HuH-7 (cell line): ENCODE measurements at places on chromosomes 12 and 14.
A peak's percentile ranks its signal among the peaks of the same experiment; 100 is the strongest.

DNA sequence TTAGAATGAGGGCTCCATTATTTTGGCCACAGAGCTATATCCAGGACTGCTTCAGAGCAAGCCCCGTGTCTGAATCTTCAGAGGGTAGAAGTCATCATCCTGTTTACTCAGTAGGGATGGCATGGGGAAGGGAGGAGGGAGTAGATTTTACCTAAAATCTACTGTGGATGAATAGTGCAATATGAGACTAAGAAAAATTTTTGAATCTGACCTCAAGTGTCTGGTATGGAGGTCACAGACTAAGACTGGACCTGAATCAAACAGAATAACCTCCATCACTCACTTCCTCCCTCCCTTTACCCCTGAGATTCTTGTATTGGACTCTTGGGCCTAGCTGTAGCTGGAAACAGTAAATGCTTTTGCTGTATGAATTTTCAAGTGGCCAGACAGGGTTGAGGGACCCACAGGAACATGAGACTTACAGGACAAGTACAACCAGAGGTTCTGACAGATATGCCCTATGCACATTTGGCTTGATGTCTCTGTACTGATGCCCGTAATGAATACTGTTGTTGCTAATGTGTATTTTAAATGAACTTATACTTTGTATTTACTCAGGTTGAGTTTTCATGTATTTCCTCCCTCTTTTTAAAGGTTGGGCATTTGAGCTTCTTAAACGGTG lies 78.5 kb downstream of the CCDC91 start:
- no peak for DNase-seq

- peak; percentile 83 for DNase-seq
These were observed 8.1 kb upstream of the LHX5 start for GRCh38 chr12:113479590-113480335.

DNA sequence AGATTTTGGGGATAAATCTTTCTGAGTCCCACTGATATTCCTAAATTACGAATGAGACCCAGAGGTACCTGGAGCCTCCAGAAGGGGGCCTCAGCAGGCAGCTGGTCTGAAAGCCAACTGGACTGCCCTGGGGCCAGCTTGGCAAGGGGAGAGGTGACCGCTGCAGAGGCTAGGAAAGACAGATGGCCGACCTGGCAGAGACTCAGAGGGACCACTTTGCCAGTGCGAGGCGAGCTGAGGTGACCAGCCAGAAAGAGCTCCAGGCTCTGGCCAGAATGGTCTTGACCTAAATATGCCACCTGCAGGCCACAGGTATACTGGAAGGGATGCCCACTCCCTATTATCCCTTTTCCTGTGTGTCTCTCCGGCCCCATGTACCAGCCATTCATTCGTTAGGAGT lies 256.8 kb upstream of the GARIN6 start:
- DNase-seq = peak; percentile 30

DNA sequence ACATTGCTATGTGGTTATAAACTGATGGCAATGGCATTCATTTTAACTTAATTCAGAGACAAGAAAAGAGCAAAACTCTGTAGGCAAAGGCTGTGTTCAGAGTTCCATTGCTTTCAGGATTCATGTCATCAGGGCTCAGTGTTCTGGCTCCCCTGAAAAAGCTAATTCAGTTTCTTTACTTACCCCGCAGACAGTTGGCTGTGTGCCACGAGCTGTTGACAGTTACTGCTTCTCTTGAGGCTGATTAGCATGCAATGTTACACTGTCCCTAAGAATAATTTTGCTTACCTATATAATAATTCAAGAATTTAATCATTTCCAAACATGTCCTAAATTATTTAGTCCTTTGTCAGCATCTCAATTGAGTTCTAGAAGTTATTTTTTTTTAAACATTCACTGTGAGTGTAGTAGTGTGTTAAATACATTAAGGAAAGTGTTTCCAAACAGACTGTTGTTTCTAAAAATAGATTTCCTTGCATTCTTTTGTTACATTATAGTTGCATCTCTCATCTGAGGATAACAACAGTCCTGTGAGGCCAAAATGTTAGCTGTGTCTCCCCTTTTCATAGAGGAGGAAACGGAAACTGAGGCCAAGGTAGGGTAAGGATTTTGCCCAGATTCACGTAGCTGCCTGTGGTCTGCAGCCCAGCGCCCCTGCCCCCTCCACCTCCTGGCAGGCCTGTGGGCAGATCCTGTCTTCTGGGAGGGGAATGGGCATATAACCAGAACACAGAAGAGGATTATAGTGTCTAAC lies 98.6 kb downstream of the PELI2 start:
- no peak for DNase-seq

DNA sequence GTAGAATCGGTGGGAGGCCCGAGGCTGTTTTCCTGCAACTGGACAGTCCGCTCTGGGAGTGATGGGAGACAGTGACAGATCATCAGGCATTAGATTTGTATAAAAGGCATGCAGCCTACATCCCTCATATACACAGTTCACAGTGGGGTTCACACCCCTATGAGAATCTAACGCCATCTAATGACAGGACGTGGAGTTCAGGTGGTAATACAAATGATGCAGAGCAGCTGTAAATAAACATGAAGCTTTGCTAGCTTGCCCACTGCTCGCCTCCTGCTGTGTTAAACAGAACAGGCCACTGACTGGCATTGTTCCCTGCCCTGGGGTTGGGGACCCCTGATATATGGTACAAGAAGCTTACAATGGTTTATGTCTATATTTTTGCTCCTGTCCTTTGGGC lies 179.0 kb downstream of the LRFN5 start:
- DNase-seq = no peak

DNA sequence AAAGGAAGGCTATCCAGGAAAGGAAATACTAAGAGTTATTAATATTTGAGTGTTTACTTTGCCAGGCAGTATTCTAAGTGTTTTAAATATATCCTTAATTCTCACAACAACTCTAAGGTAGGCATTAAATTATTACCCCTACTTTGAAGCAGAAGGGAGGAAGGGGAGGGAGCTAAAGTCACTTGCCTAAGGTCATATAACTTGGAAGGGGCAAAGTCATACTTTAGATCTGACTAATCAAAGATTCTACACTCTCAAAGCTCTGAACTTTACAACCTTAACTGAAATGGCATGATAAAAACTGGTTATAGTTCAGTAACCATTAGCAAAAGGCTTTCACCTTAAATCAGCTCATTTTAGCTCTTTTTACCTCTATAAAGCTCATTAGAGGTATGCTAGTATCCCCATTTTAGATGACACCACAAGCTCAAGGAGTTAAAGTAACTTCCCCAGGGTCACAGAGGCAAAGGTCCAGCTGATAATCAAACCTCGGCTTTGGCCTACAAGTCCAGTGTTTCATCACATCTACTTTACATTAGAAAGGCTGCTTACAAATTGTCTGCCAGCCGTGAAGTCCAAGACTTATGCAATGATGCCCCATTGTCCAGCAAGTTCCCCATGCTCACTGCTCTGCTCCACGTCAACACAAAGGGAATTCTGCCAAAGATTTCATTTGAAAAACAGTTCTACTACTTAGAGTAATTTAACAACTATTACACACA lies 223.9 kb downstream of the MED13L start:
- DNase-seq = peak; percentile 22

DNA sequence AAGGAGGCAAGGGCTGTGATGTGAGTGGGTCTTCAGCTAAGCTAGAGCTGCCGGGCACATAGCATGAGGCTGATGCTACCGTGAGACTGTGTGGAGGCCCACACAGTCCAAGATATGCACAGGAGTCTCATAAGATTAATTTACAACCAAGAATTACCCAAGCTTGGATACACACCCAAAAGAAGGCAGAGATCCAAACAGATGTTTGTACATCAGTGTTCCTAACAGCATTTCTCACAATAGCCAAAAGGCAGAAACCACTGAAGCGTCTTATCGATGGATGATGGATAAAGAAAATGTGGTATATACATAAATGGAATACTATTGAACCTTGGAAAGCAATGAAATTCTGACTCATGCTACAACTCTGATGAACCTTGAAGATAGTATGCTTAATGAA lies 40.8 kb upstream of the RIC8B start:
- no peak for DNase-seq

GRCh38 chr14:105881021-105881930 lies 354.9 kb downstream of the TMEM121 start:
- no peak for DNase-seq

DNA sequence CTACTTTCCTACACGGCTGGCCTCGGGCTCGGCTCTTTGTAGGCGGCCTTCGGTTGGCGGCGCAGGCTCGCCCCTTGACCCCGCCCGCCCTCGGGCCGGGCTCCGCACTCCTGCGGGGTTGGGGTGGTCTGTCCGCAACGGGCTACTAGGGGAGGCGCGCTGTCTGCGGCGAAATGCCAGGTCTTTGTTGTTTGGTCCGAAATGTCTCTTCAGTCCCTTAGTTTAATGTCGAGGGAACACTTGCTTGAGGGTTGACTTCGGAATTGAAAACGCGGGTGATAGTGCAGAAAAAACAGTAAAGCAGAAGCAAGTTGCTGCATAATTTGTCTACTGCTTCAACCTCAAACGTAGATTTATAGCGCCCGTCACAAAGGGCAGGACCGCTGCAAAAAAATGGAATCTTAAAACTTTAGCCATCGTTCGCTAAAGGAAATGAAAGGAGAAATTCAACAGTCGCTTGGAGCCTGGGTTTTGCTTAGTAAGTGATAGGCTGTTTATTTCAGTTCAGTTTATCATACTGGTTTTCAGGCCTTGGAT lies 390 bp downstream of the JKAMP start:
- DNase-seq = no peak

- DNase-seq = no peak
These were observed 81.1 kb downstream of the SLC24A4 start for GRCh38 chr14:92404018-92404417.

GRCh38 chr12:80582431-80582830 lies 125.0 kb upstream of the MYF6 start:
- DNase-seq = no peak

DNA sequence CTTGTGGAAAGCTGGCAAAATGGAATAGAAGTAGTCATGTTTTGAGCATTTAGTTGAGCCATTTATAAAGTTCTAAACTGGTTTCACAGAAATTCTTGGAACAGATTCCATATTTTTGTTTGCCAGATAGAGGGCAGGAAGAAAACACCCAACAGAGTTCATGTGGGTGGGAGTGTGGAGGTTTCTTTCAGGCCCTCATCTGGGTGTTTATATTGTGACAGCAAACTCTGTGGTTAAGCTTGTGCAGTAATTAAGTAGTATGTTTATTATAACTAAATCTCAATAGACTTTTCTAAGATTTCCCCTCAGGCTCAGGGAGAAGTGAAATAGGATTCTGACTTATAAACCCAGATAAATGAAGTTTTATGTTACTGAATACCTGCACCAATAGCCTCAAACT lies 57.4 kb downstream of the SPPL3 start:
- DNase-seq = no peak

DNA sequence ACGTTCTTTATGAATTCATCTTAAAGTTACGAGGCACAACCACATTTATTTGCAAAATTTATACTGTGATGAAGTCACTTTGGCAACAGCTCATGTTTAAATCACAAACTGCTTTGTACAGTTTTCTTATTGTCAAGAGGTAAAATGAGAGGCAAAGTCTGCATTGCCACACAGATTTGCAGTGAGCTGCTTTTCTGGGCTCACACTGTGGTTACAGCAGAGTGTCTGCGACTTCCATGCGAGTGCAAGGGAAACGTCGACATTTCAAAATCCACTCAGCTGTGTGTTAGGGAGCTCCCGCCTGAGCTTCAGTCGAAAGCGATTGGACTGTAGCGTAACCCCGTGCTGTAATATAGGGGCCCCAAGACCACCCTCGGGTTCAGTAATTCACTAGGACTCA lies 13.0 kb downstream of the MTA1 start:
- no peak for DNase-seq

DNA sequence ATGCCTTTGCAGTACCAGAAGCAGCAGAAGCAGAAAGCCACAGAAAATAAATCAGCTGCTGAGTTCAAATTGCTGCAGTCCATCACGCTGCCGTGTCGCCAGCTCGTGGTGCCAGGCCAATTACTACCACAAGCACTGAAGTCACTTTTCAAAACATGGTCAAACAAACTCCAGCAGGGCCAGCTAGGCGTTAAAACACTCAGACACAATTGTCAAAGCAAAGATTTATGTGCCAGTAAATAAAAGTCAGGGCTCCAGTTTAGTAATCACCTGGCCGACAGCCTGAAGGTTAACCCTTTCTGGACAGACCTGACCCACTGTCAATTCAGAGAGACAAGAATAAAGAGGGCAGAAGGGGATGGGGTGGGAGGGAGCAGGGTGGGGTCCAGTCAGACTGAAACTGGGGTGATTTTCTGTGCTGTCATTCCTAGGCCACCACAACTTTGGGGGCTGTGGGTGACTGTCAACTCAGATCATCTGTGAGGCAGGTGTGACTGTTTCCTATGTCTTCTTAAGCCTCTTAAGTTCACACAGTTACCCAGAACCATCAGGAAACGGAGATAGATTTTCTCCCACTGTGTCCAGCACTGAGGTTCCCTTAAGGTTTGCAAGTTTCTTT lies 109.8 kb upstream of the FUT8 start:
- no peak for DNase-seq

GRCh38 chr14:57382283-57382682 lies 8.1 kb upstream of the NAA30 start:
- no peak for DNase-seq

GRCh38 chr12:53714004-53714403 lies 13.2 kb downstream of the CALCOCO1 start:
- DNase-seq = no peak

GRCh38 chr14:35949920-35950513 lies 123.9 kb downstream of the BRMS1L start:
- DNase-seq = no peak

GRCh38 chr12:11839091-11839641 lies 189.7 kb downstream of the ETV6 start:
- no peak for DNase-seq

GRCh38 chr14:89491711-89492381 lies 74.8 kb upstream of the FOXN3 start:
- DNase-seq = no peak

GRCh38 chr12:32083489-32083888 lies 23.2 kb upstream of the BICD1 start:
- DNase-seq = no peak

GRCh38 chr12:107178776-107179175 lies 85.4 kb upstream of the CRY1 start:
- no peak for DNase-seq

- DNase-seq = no peak
These were observed 76.4 kb upstream of the FICD start for GRCh38 chr12:108438667-108439066.

DNA sequence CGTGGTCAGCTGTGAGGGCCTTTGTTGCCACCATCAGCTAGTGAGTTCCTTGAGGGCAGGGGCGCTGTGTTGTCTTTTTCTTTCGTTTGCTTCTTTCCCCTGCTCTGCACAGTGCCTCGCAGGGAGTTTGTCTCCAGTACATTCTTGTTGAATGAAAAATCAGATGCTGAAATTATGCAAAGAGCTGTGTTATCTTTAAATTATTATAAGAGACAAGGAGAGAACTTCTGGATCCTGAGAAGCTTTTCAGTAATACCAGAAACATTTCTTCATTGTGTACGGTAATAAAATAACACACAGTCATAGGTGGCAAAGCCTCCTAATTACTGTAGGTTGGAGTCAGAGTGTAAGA lies 14.9 kb downstream of the EML1 start:
- DNase-seq = no peak

GRCh38 chr12:52199294-52199919 lies 7.6 kb upstream of the KRT80 start:
- no peak for DNase-seq

- DNase-seq = no peak
These were observed 22.7 kb upstream of the LTA4H start for GRCh38 chr12:96057986-96058553.
